ENCODE measurements at places on chromosomes 7 and 10.

GRCh38 chr10:48444266-48444665 is 137.8 kb downstream of the MAPK8 start:
- no peak for DNase-seq

- no peak for DNase-seq
Measured at GRCh38 chr10:118775478-118775877, 20.7 kb upstream of the CACUL1 start.

DNA sequence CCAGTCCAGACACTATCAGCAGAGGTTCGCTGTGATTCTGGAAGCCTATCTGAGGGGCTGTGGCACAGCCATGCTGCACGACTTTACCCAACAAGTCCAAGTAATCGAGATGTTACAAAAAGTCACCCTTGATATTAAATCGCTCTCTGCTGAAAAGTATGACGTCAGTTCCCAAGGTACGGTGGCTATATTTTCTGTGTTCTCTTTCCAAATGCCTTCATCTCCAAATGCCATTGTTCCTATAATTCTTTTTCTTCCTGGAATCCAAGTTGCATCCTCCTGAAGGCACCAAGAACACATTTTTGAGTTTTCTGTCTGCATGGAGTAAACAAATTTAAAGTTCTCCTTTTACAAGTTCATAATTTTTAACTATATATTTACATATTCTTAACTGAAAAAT is 7.7 kb downstream of the PIK3CG start:
- no peak for DNase-seq

DNA sequence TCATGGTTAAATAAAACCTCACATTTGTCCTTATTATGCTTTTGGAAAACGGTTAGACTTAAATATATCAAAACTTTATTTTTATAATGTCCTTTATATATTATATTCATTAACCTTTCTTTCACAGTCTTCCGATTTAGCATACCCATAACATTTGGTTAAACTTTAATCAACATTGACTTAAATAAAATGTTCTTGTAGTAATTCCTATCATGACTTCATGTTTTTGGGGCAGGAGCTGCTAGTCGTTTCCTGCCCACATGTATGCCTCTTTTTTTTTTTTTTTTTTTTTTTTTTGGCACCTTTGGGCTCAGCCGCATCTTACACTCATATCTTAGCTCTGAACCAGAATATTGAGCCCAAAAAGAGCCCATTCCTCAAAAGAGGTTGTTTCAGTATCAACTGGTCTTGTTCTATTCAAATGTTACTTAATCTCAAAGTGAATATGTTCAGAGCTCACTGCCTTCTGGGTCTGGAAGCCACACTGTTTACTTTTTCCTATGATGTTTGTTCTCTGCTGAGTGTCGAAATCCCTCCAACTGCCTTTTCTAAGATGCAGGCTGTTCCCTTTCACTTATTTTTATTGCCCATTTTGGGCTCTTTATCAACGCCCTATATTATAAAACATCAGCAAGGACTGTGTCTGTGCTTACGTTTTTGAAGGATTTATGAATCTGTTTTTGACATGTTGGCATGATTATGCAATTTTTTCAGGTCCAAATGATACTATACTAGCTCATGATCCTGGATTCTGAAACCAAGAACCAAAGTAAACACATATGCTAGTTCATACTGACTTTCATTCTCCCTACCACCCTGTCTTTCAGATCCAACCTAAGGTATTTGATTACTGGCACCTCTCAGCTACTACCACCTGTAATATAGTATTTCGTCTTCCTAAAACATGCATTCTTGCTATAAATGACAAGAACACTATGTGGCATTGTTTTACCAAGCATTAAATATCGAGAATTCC is 914.4 kb downstream of the PCDH15 start:
- DNase-seq = no peak

- no peak for DNase-seq
Measured at GRCh38 chr7:1160670-1161021, 650 bp upstream of the ZFAND2A start.

GRCh38 chr10:6400331-6400730 is 179.7 kb downstream of the PRKCQ start:
- DNase-seq = no peak

GRCh38 chr10:58888957-58889356 is 287.5 kb upstream of the PHYHIPL start:
- DNase-seq = no peak

DNA sequence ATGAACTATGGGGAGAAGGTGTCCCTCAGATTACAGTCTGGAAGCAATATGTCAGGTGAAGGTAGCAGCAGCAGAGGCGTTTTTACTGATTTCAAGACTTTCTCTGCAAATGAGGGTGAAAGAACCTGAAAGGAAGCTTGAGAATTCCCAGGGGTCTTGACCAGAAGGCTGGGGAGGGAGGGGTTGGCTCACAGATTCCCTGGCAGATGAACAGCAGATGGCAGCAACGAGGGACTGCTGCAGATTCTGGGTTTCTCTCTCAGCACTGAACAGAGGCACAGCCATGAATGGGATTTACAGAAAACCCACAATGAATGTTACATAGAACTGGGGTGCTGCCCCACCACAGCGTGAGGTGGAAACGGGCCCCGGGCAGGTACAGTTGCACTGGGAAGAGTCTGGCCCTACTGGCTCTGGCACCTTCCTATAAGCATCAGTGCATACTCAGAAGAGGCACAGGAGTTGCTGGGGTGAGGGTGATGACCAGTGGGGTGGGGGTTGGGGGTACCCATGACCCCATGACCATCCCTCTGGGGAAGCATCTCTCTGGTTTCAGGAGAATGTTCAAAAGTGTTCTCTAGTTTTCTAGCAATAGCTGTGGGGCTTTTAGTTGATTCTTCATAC is 317.8 kb downstream of the SH2D4B start:
- no peak for DNase-seq

DNA sequence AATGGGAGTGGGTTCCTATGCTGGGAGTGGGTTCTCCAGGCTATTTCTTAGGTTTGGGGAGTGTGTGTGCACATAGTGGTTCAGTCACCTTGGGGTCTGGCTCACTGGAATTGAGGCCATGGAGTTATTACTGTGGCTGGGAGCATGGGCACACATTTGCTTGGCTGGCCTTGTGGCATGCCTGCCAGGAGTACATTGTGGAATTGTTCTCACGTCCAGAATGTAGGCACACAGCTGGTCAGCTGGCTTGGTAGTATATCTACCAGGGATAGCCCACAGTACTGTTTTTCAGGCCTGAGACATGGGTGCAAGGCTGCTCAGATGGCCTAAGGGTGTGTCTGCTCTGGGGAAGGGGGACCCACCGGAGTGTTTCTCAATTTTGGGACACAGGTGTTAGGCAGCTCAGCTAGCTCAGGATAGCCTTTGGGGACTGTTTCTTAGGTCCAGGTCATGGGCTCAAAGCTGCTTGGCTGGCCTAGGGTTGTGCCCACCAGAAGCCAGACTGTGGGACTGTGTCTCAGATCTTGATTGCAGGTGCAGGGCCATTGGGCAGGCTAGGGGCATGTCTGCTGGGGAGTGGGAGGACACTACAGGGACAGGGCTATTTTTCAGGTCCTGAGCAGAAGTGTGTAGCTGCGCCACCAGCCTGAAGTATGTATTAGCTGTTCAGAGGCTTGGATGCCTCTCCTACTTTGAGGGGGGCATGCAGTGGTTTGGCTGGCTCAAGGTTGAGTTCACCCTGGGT is 50.6 kb downstream of the TMEM168 start:
- no peak for DNase-seq

GRCh38 chr7:104126411-104126841 is 81.4 kb downstream of the ORC5 start:
- DNase-seq = no peak

- no peak for DNase-seq
Measured at GRCh38 chr10:8998751-8999150, 944.3 kb downstream of the GATA3 start.

- no peak for DNase-seq
Measured at GRCh38 chr7:128804484-128804883, 12.7 kb downstream of the CCDC136 start.

DNA sequence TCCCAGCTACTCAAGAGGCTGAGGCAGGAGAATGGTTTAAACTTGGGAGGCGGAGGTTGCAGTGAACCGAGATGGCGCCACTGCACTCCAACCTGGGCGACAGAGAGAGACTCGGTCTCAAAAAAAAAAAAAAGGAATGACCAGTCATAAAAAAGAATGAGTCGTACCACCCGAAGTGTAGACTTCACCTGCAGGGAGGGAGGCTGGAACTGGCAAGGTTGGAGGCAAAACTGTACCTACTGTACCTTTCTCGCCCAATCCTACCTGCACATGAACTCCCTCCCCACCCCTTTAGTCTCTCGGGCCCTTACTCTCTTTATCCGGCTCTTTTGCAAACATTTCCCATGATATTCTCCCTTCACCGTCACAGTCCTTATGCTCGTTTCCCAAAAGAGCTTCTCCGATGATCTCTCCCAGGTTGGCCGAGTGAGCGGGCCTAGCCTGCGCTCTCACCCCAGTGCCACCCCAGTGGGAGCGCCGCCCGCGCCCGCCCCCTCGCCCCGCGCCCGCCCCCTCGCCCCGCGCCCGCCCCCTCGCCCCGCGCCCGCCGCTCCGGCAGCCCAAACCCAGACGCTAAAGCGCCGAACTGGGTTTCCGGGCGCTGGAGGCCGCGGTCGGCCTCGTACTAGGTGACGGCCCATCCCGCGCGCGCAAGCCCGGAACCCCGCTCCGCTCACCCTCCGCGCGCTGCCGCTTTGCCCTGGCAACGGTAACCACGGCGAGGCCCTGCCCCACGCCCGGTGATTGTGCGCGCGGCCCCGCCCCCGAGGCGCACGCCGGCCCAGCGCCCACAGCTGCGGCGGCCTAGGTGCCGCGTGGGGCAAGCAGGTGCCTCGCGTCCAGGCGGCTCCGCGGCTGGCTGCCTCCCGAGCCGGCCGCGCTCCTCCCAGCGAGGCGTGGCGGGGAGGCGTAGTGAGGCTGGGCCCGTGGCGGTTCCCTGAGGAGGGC is at the start of gene SMKR1:
TSS of gene SMKR1 (plus strand) at position 772 of the 948 bp plus-strand sequence. CDS start 294 bp downstream, outside the sequence.
- peak; percentile 84 for DNase-seq

- DNase-seq = no peak
Measured at GRCh38 chr7:96076350-96076707, 245.6 kb downstream of the SLC25A13 start.

GRCh38 chr7:90320418-90320800 is 695 bp downstream of the FAM237B start:
- no peak for DNase-seq

DNA sequence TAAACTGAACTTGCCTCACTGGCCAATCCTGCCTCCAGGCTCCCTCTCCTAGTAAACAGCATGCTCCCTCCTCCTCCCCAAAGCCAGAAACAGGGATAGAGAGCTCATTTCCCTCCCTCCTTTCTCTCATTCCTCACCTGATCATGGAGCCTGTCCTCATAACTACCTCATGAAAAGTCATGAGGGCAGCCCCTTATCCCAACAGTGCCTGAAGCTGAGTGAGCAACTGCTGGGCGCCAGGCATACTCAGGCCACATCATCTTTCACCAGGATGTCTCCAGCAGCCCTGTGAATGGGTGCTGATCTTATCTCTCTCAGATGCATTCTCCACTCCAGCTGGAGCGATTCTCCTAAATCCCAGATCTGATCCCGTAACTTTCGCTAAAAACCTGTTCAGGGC is 307.2 kb downstream of the PRPF18 start:
- no peak for DNase-seq

GRCh38 chr7:47719675-47720074 is 137.8 kb upstream of the TNS3 start:
- no peak for DNase-seq

Measured in stimulated activated CD4-positive, alpha-beta T cell treated with anti-CD3 and anti-CD28 coated beads, Interleukin-1b, Interleukin-23, amount 100 ng/mL, for 4 hours (primary cell).